Stimulated activated CD4-positive, alpha-beta T cell treated with anti-CD3 and anti-CD28 coated beads, Interleukin-1b, Interleukin-23, amount 100 ng/mL, for 1 hour (primary cell): ENCODE measurements at places on chromosomes 16 and 17.
A peak's percentile ranks its signal among the peaks of the same experiment; 100 is the strongest.

DNA sequence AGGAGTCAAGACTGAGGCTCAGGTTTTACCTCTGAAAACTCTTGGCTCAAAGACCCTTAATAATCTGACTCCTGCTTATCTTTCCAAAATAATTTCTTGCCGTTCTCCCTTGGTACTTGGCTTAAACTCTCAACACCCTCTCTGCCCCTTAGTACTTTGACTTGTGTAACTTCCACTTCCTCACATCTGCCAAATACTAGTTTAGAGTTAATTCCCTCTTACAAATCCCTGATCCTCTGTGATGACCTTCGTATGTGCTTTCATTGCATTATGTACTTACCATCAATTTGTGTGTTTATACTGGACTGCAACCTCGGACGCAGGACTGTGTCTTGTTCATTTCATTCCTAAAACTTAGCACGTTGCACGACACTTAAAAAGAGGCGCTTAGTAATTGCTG, 35.2 kb downstream of the ZNF207 start:
- DNase-seq: no peak

DNA sequence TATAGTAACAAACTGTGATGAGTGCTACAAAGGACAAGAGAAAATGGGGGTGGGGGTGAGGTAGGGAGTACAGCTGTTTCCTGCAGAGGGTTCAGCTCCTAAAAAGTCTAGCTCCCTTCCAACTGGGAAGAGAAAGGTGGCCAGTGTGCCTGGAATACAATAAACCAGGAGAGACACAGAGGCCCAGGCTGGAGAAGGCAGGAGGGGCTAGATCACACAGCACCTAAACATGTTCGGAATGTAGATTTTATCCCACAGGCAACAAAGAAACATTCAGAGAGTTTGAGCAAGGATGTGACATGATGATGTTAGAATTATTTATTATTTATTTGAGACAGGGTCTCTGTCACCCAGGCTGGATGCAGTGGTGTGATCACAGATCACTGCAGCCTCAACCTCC, 10.2 kb downstream of the TEX2 start:
- no peak for DNase-seq

DNA sequence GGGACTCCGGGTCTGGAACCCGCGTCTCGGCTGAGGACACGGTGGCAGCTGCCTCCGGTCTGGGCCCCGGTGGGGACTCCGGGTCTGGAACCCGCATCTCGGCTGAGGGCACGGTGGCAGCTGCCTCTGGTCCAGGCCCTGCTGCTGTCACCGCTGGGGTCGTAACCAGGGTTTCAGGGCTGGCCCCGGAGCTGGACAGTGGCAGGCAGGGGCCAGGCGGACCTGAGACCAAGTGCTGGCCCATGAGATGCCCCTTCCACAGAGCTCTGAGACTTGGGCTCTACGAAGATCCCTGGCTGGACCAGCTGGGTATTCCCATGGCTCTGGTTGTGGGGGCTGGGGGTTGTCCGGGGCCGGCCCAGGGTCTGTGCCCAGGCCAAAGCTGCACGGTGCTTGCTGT, 3.8 kb downstream of the RPUSD1 start:
- no peak for DNase-seq

DNA sequence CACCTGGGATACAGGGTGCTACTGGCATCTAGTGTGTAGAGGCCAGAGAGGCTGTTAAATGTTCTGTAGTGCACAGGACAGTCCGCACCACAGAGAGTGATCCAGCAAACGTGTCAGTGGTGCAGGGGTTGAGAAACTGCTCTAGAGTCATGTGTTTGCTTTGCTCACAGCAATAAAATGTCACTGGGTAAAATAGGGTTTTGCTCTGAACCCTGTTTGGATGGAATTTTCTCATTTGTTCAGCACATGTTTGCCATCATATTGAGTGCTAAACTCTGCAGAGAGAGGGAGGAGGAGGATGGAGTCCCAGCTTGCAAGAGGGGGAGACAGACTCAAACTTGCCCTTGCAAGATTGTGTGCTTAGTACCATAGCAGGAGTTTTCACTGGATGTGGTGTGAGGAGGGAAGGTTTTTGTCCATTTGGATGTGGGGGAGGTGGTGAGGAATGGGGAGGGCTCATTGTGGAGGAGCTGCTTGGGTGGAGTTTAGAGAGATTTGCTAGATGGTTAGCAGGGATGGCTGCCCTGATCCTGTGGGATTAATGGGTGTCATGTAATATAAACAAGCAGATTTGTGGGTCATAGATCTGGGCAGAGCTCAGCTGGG, 11.8 kb downstream of the PLCG2 start:
- DNase-seq: no peak

DNA sequence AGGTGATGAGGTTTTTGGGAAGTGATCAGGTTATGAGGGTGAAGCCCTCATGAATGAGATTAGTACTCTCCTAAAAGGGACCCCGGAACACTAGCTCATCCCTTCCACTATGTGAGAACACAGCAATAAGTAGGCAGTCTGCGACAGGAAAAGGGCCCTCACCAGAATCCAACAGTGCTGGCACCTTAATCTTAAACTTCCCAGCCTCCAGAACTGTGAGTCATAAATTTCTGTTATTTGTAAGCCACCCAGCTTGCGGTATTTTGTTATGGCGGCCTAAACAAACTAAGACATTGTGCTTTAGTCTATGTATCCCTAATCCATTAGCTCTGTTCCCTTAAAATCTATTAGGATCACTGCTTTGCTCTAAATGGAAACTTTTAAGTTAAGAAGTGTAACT, 8.5 kb downstream of the SLFN12 start:
- no peak for DNase-seq

- DNase-seq: no peak
These were observed 8.5 kb downstream of the TEKT1 start for GRCh38 chr17:6823011-6823442.

DNA sequence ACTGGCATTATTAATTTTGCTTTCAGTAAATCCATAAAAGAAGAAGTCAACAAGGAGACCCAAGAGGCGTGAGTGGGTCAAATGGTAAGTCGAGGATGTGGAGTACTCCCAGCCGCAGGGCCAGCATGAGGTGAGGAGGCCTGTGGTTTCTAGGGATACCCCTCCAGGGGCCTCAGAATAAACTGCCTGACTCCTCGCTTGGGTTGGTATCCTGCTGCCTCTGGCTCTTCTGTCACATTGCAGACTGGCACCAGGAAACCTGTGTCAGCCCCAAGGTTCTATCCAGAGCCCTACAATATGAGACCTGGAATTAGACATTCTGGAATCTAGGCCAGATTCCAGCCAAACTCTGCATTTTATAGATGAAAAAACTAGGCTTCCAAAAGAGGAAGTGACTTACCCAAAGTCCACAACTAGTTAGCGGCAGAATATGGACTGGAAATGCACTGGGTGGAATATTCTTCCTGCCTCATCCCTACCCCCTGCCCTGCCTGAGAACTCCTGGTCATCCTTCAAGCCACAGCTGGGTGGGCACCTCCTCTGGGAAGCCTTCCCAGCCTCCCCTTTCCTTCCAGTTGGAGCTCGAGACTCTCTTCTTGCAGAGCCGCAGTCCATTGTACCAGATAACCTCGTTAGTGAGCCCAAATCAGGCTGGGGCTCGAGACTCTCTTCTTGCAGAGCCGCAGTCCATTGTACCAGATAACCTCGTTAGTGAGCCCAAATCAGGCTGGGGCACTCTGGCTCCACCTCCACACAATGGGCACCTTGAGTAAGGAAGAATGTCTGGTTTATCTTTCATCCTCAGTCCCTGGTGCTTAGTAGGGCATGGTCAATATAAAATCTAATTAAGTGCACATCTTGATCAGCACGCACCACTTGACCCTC, 22.6 kb downstream of the C17orf67 start:
- DNase-seq: no peak

- DNase-seq: no peak
These were observed 5.2 kb downstream of the GPR179 start for GRCh38 chr17:38338535-38338934.

GRCh38 chr16:68296693-68297092, 14.1 kb downstream of the SLC7A6OS start:
- DNase-seq: no peak

- no peak for DNase-seq
These were observed 209.4 kb upstream of the CIBAR2 start for GRCh38 chr16:85321509-85322271.

GRCh38 chr17:43905985-43906852, 1.1 kb downstream of the MPP2 start:
- no peak for DNase-seq

DNA sequence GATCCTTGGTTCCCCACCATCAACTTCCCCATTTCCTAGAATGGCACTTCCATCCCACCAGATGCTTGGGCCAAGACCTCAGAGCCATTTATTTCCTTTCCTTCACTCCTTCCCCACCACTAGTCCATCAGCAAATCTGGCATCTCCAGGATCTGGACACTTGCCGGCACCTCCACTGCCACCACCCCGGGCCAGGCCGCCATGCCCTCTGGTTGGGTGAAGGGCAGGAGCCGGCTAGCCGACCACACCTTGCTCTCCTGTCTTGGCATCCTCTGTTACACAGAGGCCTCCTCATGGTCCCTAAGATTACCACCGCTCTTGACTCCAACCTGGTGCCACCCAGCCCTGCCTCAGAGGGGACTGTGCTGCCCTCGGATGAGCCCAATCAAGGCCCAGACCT, 104.5 kb downstream of the RMI2 start:
- DNase-seq: no peak

DNA sequence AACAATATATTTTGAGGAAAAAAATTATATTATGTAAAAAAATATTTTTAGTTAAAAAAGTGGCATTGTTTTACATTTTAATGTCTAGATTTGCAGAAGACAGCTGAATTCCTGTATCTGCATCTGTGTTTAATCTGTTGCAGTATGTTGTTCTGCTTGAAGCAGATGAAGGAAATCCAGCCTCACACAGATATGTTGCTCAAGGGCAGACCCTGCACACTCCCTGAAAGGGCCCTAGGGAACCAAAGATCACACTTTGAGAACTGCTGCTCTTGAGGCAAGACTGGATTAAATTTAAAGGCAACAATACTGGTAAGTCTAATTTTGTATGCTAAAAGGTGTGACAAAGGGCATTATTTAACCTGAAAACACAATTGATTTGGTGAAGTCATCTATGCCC, 16.4 kb upstream of the SLC6A4 start:
- no peak for DNase-seq

GRCh38 chr16:77190190-77190477, 856 bp upstream of the MON1B start:
- DNase-seq: no peak

DNA sequence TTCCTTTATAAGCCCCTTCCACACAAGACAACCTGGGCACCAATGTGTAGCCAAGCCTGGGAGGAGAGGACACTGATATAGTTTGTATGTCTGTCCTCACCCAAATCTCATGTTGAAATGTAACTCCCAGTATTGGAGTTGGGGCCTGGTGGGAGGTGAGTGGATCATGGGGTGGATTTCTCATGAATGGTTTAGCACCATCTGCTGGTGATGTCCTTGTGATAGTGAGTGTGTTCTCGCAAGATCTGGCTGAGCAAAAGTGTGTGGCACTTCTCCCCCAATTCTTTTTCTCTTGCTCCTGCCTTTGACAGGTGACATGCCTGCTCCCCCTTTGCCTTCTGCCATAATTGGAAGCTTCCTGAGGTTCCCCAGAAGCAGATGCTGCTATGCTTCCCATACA, 135.8 kb downstream of the USP31 start:
- no peak for DNase-seq

DNA sequence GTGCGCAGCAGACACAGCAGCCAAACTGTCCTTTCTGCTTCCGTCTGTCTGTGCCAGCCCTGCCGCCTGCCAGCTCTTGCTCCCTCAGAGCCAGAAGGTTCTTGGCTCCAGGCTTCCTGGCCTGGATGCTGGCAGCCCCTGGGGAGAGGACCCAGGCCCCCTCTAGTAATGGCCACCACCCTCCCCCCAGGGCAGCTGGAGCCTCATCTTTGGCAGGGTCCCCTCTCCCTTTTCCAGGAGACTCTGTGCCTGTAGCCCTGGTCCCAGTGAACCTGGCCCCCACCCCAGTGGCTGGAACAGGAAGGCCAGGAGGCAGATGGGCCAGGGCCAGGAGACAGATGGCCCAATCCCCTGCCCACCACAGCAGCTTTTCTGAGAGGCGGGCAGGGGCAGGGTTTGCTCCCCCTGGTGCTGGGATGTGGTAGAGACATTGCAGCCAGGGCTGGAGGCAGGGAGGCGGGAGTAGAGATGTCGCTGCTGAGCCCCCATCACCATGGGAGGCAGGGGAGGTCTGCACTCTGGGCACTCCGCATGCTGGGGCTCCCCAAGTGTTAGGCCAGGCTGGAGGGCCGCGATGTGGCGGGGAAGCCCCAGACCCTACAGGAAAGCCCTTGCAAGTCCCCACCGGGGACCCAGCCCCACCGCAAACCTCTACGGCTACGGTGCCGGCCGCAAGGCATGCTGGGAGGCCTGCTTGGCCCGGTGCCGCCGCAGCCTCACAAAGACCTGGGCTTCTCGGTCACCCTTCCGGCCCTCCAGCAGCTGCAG, 16.7 kb downstream of the UNC13D start:
- DNase-seq: peak; percentile 55

- no peak for DNase-seq
These were observed 202.5 kb downstream of the MSI2 start for GRCh38 chr17:57458718-57459285.

- DNase-seq: peak; percentile 15
These were observed 3.0 kb upstream of the ZNF213 start for GRCh38 chr16:3131755-3132377.
